NCI-H2081 treated with DMSO at 0.1 percent for 48 hours (cell line): ENCODE measurements at places on chromosomes 2 and 18.

DNA sequence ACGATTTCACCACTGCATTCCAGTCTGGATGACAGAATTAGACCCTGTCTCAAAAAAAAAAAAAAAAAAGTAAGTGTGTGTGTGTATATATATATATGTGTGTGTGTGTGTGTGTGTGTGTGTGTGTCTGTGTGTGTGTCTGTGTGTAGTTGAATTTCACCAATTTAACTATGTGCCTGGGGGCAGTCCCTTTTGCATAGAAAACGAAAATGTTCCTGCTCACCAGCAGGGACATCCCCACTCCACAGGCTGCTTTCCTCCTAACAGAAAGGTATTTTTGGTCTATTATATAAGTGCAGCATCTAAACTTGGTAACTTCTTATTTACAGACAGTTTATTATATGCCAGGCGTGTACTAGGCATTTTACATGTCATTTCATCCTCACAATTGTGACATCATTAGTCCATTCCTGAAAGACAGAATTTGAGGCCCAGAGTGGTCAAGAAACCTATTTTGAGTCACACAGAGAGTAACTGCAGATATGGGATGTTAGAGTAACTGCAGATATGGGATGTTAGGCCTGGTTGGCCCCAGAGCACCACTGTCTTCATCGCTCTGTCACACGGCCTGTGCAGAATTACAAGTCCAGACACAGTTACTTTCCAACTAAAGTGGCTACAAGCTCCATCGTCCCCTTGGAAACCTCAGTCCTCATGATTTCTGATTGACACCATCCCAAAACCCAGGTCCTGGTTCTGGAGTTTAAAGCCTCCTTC is 9.3 kb upstream of the TTL start:
- DNase-seq, result no peak

- DNase-seq, result no peak
Measured at GRCh38 chr2:71598526-71598925, 145.2 kb downstream of the DYSF start.

DNA sequence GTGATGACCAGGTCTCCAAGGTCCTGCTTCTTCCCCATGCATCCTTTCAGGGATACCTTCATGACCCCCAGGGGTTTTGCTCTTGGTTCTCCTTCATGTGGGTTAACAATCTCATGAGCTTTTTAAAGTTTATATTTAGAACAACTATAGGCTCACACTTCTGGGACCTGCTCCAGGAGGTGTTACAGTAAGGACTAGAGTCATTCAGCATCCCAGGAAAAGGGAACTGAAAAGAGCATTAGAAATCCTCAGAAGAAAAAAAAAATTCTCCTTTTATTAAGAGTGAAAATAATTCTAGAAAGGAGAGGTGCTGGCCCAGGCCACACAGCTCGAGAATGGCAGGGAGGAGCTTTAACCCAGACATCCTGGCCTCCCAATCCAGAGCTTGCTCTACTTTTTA is 66.5 kb downstream of the SETBP1 start:
- no peak for DNase-seq

DNA sequence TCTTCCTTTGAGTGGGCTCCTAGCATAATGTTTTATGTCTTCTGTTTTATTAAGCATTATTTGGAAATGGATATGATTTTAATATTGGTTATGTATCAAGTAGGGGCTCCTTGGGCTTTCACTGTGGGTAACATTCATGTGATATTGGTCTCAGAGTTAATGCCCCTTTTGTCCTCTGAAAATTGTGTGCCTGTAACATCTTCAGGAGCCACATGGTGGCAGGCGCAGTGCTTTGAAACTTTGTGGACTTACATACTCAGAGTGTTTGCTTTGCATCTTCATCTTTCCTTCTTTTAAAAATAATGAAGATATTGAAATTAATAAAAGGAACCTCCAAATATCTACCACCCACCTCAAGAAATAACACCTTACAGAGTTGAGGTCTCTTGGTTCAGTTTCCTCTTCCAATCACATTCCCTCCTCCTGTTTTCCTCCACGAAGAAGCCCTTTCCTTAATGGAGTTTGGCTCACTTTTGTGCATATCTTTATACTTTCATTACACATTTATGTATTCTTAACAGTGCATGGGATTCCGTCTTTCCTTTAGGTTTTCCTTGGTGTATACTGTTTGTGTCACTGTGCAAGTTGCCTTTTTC is 73.5 kb downstream of the LIMS1 start:
- DNase-seq, result no peak

DNA sequence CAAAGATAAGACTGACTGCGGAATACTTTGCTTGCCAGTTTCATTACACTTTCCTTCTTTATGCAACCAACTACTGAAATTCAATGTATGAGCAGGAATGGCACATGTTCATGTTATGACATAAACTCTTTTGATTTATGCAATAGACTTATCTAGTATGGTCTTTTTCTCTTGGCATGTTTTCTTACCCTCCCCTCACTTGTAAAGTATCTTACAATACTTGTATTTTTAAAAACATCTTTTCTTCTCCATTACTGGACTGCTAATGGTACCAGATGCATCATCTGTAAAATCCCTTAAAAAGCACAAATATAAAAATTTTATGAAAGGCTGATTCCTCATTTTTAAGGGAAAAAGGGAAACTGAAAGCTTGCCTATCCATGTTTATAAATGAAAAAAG is 373.8 kb downstream of the ZEB2 start:
- DNase-seq, result no peak

DNA sequence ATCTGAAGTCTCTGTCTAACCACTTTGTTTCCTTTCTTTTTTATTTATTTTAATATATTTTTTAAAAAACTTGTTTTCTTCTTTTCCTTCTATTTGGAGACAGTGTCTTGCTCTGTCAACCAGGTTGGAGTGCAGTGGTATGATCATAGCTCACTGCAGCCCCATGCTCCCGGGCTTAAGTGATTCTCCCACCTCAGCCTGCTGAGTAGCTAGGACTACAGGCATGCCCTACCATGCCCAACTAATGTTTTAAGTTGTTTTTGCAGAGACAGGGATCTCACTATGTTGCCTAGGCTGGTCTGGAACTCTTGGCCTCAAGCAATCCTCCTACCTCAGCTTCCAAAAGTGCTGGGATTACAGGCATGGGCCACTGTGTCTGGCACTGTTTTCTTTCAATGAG is 81.1 kb upstream of the TLK1 start:
- no peak for DNase-seq

- DNase-seq, result no peak
Measured at GRCh38 chr2:218863021-218863520, 3.5 kb downstream of the WNT6 start.

DNA sequence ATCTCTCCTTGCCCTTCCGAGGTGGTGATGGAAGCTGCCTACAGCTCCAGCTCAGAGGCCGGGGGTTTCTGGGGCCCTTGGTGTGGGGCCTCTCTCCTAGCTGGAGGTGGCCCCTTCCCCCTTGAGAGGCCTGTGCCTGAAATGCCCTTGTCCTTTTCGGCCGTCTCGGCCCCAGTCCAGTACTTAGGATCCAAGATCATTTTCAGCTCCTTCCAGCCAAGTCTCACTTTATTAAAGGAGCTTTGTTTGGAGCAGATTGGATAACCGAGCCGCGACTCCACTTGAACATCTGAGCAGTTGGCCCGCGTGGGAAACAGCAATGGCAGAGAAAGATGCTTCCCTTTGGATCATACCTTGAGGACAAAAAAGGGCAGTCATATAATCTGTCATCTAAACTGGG is 125.0 kb downstream of the NEDD4L start:
- DNase-seq, result no peak

GRCh38 chr2:232229911-232230310 is 148.6 kb upstream of the ALPP start:
- no peak for DNase-seq

DNA sequence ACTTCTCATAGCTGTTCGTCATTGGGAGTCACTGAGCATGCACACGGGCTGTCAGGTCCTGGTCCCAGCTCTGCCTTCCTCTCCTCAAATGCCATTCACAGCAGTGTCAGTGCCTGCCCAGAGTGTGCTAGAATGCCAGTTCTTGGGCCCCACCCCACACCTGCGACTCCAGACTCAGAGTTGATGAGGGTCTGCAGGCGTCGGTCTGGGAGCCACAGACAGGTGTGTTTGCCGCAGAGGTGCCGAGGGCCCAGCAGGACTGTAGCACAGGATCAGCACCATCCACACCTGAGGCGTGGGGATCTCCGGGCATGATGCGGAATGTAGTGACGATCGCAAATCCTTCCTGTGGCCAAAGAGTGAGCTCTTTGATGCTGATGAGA is 56.5 kb downstream of the AGAP1 start:
- no peak for DNase-seq

- no peak for DNase-seq
Measured at GRCh38 chr2:152571048-152571766, 146.1 kb downstream of the PRPF40A start.

- DNase-seq, result no peak
Measured at GRCh38 chr2:219777388-219777787, 150.0 kb downstream of the SLC4A3 start.
